ENCODE measurements at places on chromosomes 5 and 9.

GRCh38 chr9:95552814-95553546, 36.2 kb upstream of the PTCH1 start:
- peak; percentile 67 for DNase-seq

GRCh38 chr5:139374909-139375308, 8.2 kb downstream of the SLC23A1 start:
- DNase-seq, result no peak

DNA sequence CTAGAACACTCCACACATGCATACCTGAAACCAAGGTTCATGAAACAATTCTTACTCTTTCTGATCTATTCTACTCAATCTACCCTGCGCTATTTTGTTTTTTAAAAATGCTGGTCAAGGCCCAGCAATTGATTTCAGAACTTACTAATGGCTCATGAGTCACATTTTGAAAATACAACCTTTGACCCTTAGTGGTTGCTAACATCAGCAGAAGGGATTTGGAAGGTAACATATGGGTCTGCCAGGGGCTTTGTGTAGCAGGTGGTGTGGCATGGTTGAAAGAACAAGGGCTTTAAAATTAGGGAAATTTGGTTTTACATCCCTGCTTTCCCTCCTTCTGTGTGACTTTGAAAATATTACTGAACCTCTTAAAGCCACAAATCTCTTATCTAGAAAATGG, 101.4 kb downstream of the ATG10 start:
- no peak for DNase-seq

DNA sequence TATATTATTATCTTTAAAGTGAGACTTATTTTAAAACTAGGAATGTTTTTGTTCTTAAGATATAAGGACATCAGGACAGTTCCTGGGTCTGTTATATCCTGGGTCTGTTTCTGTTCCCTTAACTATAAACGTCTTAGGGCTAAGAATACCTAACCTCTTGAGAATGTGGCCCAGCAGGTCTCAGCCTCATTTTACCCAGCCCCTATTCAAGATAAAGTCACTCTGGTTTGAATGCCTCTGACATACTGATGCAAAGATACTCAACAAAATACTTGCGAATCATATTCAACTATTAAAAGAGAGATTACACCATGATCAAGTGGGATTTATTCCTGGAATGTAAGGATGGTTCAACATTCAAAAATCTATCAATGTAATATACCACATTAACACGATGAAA, 51.0 kb downstream of the STK10 start:
- no peak for DNase-seq

- DNase-seq, result no peak
These were observed 2.3 kb upstream of the AK3 start for GRCh38 chr9:4743131-4743875.

- DNase-seq, result no peak
These were observed 75.0 kb downstream of the TTC39B start for GRCh38 chr9:15231788-15232635.

GRCh38 chr5:96064877-96065276, 103.2 kb upstream of the ELL2 start:
- no peak for DNase-seq

DNA sequence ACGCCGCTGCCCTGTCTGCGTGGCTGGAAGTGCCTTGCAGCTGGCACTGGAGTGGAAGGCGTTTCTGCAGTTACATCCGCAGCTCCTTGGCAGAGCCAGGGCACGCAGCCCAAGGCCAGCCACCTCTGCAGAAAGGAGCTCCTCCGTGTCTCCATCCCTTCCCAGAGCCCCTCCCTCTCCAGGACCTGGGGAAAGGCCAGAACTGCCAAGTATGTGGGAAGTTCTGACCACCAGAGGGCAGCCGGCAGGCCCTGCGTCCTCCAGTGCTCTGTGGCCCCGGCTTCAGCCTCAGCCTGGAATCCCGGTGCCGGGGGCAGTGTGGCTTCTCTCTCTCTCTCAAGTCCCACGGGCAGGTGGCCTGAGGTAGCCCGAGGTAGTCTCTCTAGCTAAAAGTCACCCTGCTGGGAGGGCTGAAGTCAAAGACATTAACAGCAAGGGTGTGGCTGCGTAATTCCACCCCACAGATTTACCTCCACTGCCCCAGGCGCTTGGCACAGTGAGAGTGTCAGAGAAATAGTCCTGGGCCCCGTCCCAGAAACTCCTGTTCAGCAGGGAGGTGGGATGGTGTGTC, 101.7 kb upstream of the FCN2 start:
- DNase-seq, result peak; percentile 33

DNA sequence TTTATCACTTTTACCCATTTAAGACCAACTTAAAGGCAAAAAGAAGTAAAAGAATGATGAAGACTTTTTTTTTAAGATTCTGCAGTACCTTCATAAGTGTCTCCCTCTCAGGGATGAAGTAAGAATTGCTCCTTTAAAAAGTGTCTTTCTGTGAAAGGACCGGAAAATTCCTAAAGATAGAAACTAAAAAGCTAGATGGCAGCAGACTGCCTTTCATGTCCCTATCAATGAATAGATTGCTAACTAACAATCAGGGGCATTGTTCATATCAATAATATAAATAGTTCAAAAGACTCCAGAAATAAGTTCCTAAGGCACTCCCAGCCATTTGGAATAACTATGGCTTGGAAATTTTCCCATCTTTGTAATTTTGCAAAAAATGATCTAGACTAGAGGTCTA, 558.0 kb downstream of the PDE4D start:
- DNase-seq, result no peak

- no peak for DNase-seq
These were observed 38.4 kb upstream of the SMIM23 start for GRCh38 chr5:171747061-171747859.

- DNase-seq, result no peak
These were observed 103.0 kb downstream of the PBX3 start for GRCh38 chr9:125850106-125850632.

DNA sequence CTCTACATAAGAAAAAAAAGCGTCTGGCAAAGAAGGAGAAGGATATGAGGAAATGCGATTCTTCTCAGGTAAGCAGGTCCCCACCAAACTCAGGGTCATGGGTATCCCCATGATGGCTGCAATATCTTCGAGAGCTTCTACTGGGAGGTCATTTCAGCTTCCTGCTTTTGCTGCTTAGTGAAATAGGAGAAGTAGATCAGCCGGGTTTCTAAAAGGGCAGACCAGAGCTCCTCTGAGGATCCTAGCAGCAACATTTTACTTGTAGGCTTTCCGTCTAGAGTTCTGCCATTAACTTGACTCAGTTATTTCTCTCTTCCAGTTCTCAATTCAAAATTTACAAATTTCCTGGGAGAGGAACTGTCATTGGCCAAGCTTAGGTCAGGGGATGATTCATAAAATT, 134.7 kb downstream of the DPYSL3 start:
- no peak for DNase-seq

DNA sequence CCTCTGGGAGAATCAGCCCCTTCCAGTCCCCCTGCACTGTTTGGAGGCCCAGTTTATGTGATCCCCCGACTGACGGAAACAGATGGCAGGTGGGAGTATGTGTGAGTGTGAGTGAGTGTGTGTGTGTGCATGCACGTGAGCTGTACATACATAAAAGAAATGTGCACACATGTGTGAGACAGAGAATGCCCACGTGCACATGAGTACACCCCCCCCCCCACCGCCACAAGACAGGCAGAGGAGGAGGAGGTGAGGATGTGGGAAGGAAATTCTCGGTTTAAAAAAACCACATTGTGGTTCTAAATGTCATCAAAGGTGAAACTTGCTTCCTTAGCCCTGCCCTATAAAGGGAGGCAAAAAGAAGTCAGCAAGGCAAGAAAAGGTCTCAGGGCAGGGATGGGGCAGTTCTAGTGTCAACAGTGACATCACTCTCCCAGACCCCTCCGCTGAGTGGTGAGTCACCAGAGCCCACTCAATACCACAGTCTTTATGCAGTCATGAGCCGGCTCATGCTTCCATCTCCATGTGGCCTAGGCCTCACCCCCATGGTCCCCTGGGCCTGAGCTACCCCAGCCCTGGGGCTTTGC, 79.2 kb upstream of the HSPA9 start:
- DNase-seq, result no peak

DNA sequence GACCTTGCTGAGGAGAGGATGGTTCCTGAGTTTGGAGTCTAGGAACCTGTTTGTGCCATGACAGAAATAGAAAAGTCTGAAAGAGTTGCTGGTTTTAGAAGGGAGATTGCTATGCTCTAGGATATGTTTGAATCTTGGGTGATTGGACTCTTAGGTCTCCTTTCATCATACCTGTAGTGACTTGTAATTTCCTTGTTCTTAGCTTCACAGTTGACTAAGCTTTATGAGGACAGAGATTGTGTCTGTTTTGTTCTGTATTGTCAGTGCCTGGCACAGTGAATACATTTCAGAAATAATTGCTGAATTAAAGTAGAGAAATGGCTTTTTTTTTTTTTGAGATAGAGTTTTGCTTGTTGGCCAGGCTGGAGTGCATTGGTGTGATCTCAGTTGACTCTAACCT, 31.5 kb downstream of the GAPVD1 start:
- no peak for DNase-seq

- no peak for DNase-seq
These were observed 450.5 kb upstream of the MPDZ start for GRCh38 chr9:13729955-13730354.

GRCh38 chr5:27472000-27472763, 433.8 kb upstream of the CDH9 start:
- DNase-seq, result peak; percentile 20

DNA sequence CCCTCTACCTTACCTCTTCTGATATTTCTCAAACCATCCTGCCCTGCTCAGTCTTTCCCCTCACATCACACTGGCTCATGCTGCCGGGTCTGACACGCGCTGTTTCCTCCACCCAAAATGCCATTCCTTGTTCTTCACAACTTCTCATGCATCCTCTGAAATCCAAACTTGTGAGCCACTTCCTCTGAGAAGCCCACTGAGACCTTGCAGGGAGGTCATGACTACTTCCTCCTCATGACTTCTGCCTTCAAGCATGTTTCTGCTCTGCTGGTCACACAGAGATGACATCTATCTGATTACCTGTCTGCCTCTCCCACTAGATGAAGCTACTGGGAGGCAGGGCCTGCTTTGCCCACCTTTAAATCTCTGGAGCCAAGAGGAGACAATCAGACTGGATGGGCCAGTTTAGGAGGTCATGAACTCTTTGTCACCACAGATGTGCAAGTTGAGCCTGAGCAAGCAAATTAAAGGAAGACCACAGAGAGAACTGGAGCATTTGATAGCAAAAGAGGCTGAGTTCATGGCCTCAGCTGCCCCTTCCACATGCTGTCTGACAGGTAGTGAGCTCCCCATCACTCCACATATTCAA, 119.8 kb upstream of the TBC1D2 start:
- DNase-seq, result no peak

- peak; percentile 7 for DNase-seq
These were observed 91.2 kb downstream of the RFK start for GRCh38 chr9:76302947-76303550.

DNA sequence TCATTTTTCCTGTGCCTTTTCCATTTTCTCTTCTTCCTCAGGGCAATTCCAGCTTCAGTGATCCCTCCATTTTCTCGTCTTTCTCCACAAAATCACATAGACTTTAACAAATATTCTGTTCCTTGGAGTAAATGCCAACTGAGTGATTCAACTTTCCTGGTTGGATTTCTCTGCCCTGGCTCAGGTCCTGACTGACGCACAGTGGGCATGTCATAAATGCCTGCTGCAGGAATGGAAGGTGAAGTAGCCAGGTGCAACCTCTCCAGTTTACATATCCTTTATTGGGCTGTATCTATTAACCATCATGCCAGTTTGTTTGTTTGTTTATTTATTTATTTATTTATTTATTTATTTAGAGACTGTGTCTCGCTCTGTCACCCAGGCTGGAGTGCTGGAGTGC, 95.1 kb downstream of the MEF2C start:
- no peak for DNase-seq

DNA sequence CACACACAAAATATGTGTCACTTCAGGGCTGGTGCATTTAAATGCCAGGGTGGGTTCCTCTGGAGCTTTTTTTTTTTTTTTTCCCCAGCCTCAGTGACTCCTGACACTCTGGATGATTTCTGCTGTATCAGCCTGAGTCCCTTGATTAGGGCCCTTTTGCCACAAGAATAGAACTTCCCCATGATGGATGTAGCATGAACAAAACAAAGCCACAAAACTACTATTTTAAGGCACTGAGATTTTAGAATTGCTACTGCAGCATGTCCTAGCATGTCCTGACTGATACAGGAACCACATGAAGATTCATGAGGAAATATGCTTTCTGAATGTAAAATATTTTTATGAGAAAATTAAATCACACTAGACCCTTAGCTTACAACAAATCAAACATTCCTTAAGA, 13.9 kb upstream of the ADGRD2 start:
- DNase-seq, result no peak

GRCh38 chr5:142611154-142611553, 74.7 kb downstream of the FGF1 start:
- DNase-seq, result no peak

- no peak for DNase-seq
These were observed 304.4 kb upstream of the KIF2A start for GRCh38 chr5:62001640-62002039.

- no peak for DNase-seq
These were observed 17.3 kb downstream of the CSF1R start for GRCh38 chr5:150068961-150069645.

GRCh38 chr9:114000671-114001409, 77.3 kb downstream of the AMBP start:
- no peak for DNase-seq

DNA sequence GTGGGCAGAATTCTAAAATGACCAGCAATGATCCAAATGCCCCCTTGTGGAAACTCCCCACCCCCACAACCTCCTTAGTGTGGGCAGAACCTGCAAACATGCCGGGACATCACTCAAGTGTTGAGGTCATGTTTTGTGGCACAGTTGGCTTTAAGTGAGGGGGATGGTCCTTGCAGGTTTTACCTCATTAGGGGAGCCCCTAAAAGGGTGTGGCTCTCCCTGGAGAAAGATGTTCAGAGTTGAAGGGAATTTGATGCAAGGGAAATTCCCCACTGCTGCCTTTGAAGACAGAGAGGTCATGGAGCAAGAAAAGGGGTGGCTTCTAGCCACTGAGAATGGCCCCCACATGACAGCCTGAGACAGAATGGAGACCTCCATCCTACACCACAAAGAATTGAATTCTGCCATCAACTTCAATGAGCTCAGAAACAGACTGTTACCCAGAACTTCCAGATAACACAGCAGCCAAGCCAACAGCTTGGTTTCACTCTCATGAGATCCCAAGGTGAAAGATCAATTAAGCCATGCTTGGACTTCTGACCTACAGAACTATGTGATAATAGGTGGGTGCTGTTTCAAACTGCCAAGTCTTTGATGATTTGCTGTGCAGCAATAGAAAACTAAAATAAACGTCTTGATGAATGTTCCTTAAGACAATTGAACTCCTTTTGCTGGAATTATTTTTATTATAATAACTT, 103.4 kb downstream of the MED10 start:
- no peak for DNase-seq

DNA sequence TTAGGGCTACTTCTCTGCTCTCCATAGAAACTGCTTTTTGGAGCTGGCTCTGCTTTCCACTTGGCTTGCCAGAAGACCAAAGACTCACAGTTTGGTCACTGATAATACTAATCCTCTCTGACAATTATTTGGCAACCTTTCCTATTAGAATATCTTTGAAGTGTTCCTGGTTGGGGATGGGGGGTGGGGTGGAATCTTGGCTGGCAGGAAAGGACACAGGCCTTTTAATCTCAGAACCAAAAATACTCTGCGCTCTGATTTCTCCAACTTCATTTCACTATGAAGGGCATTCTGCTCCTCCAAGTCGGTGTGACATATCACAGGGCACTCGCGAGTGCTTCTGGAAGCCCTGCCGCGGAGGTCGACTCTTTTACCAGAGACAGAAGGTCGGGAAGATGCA, 1329.0 kb upstream of the WWC1 start:
- DNase-seq, result no peak

- no peak for DNase-seq
These were observed 186.7 kb upstream of the RASA1 start for GRCh38 chr5:87081016-87081415.

All from right kidney (tissue), 9 donors.